Stimulated activated CD4-positive, alpha-beta T cell treated with anti-CD3 and anti-CD28 coated beads, Interleukin-12 subunit alpha, Interleukin-12 subunit beta, amount 100 ng/mL, for 24 hours (primary cell): ENCODE measurements at places on chromosomes 12 and 14.

DNA sequence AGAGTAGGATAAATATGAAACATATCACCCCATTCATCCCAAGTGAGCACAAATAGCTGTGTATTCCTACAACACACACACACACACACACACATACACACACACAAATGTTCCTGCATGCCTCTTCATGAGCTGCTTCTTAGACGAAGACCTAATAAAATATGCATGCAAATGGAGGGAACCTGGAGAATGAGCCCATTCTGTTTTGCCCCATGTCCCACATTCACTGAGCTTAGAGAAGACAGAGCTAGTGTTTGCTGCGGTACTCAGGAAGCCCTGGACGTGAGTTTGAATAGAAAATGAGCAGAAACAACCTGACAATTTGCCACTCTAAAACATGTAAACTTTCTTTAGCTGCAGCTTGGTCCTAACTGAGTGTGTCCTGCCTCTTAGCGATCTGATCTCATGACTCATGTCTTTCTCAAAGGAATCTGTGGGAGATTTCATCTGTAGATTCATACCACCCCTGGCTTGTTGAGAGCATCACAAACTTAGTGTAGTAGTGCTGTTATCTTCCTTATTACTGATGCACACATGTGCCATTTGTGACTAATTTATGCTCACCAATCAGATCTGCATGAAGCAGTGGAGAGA is 86.8 kb downstream of the ITPR2 start:
- no peak for DNase-seq

- DNase-seq, result no peak
Observed at GRCh38 chr14:93456356-93456755, 25.6 kb downstream of the UNC79 start.

- no peak for DNase-seq
Observed at GRCh38 chr14:60845523-60845922, 111.0 kb downstream of the MNAT1 start.

GRCh38 chr12:113770389-113770865 is 195.7 kb downstream of the RBM19 start:
- no peak for DNase-seq

- DNase-seq, result no peak
Observed at GRCh38 chr14:74570696-74571095, 41.3 kb downstream of the LTBP2 start.

DNA sequence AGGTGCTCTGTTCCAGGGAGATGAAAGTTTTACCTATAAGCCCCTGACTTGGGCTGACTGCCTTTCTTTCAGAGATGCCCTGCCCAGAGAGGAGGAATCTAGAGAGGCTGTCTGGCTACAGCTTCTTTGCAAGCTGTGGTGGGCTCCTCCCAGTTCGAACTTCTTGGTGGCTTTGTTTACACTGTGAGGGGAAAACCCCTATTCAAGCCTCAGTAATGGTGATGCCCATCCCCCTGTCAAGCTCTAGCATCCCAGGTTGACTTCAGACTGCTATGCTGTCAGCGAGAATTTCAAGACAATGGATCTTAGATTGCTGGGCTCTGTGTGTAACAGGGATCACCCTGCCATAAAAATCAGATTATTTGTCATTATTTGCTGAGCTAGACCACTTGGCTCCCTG is 377.6 kb downstream of the FLRT2 start:
- no peak for DNase-seq

GRCh38 chr12:11827091-11828061 is 177.9 kb downstream of the ETV6 start:
- DNase-seq, result no peak

DNA sequence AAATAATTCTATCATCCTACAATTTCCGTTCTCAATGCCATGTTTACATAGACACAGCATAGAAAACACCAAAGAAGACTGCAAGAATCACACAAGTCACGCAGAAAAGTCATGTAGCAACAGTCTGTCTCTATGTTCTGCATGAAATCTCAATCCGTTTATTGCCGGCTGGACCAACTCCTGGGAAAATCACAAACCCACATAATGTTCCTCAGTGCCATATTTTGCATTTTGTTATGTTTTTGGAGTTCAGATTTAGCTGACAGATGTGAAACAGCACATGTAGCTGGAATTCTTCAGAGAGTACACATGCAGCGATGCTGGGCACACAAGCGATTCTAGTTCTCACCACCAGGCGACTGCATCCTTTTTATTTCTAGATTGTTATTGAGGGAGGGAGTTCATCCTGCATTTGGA is 193.1 kb downstream of the APAF1 start:
- DNase-seq, result no peak

- no peak for DNase-seq
Observed at GRCh38 chr14:95477411-95478269, 38.8 kb downstream of the SYNE3 start.

- DNase-seq, result no peak
Observed at GRCh38 chr12:111203446-111203845, 165.4 kb downstream of the PHETA1 start.

GRCh38 chr12:118376089-118377020 is at the start of gene SUDS3:
Gene SUDS3, plus strand, starts transcription at chr12:118376555. Its CDS starts 137 bp downstream, at chr12:118376692.
- DNase-seq, result peak; percentile 91

- no peak for DNase-seq
Observed at GRCh38 chr14:33206981-33207380, 268.3 kb downstream of the NPAS3 start.

DNA sequence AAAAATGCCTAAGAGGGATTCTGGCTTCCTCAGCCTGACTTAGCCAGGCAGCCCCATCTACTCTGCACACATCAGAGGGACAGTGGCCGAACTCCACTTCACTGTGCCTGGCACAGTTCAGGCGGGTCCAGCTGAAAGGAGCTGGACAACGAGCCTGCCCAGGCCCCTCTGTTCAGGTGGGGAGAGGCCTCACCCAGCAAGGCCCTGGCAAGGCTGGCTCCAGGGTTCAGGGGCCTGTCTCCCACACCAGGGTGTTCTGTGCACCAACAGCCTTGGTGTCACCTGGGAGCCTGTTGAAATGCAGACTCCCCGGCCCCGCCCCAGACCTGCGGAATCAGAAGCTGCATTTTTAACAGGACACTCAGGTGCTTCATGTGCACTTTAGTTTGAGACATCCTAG is 9.8 kb downstream of the FAM181A start:
- no peak for DNase-seq

DNA sequence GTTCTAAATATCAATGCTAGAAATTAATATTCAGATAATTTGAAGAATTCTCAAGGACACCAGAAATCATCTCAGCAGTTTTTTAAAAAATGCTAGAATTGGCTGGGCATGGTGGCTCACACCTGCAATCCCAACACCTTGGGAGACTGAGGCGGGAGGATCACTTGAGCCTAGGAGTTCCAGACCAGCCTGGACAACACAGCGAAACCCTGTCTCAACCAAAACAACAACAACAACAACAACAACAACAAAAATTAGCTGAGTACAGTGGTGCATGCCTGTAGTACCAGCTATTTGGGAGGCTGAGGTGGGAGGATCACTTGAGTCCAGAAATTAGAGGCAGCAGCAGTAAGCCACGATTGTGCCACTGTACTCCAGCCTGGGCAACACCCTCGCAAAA is 3.2 kb upstream of the MDP1 start:
- DNase-seq, result no peak

DNA sequence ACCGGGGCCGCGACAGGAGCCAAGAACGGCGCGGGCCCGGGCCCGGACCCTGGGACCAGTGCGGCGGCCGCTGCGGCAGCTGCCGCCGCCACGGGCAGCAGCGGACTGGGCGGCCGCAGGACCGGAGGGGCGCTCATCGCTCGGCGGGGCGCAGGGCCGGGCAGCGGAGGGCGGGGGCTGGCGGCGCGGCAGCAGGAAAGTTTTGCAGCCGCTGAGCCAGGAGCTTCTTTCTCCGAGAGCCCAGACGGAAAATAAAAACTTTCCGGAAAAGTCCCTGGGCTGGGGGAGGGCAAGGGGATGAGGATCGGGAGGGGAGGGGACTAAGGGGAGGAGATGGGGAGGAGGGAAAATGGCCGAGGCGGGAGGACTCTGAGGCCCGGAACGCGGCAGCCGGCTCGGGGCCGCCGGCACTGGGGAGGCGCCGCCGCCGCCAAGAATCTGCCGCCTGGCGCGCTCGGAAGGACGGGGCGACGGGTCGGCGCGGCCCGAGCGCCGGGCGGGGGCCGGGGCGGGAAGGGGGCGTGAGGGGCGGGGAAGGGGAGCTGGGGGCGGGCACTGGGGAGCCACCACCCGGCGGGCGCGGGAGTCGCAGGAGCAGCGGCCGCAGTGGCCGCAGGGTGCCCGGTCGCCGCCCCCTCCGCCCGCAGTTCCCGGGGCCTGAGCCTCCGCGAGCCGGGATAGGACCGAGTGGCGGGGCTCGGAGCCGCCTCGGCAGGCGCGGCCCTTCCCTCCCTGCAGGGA is at the start of gene PRKD1:
TSS of gene PRKD1 (minus strand) at position 472 of the 741 bp plus-strand sequence.
- no peak for DNase-seq

- no peak for DNase-seq
Observed at GRCh38 chr12:32312049-32312670, 87.2 kb upstream of the FGD4 start.

- DNase-seq, result no peak
Observed at GRCh38 chr14:51285120-51285519, 45.1 kb downstream of the TMX1 start.

DNA sequence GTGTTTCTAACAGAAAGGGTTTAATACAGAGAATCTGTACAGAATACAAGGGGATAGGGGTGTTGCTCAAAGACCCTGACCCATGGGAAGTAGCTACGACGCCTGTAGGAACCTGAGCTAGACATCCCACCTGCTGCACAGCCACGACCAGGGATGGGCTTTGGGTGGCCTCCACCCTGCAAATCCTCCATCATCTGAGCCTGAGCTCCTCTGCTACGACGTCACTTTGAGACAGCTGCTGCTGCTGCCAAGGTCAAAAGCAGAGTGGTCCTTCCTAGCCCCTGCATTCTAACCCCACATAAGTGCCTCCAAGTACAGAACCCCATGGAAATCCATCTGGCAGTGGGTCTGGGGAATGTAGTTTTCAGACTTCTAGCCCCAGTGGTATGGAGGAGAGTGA is 43.8 kb downstream of the JAG2 start:
- no peak for DNase-seq

DNA sequence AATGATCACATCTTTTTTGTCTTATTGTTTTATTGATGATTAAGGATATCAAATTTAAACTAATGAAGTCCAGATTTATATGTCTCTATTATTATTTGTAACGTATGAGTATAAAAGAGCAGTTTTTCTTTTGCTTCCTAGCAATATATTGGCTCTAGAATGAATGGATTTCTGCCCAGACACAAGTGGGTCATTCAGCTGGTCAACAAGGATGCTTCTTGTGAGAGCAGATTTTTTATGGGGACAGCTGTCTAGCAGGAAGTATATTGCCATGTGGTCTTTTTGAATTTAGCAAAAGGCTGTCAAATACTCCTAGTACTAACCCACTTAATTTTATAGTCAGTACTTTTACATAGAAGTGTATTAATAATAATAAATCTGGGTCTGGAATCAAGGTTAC is 1071.1 kb upstream of the FLRT2 start:
- no peak for DNase-seq

DNA sequence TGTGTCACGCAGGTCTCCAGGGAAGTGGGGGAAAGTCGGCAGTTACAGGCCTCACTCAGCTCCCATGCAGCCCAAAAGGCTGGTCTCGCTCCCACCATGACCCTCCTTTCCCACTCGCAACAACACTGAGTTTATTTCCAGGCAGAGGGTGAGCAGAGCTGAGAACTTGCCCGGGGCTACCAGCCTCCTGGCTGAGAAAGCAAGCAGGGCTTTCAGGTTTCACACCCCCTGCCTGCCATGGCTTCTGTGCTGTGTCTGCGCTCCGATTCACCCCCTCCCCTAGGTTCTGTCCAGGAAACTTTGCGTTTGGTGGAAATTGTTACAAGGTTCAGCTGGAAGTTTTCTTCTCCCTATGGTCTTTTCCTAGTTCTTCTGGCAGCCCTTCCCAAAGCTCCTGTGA is 17.1 kb downstream of the OR10G2 start:
- no peak for DNase-seq

DNA sequence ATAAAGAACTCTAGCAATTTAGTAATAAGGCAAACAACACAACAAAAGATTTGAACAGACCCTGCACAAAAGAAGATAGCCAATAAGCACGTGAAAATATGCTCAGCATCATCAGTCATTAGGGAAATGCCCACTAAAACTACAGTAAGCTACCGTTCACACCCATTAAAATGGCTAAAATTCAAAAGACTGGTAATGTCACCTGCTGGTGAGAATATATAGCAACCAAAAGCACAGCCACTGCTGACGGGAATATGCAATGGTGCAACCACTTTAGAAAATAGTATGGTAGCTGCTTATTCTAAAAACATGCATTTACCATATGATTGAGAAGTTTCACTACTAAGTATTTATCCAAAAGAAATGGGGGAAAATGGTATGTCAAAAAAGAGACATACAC is 74.9 kb downstream of the DPF3 start:
- DNase-seq, result no peak

DNA sequence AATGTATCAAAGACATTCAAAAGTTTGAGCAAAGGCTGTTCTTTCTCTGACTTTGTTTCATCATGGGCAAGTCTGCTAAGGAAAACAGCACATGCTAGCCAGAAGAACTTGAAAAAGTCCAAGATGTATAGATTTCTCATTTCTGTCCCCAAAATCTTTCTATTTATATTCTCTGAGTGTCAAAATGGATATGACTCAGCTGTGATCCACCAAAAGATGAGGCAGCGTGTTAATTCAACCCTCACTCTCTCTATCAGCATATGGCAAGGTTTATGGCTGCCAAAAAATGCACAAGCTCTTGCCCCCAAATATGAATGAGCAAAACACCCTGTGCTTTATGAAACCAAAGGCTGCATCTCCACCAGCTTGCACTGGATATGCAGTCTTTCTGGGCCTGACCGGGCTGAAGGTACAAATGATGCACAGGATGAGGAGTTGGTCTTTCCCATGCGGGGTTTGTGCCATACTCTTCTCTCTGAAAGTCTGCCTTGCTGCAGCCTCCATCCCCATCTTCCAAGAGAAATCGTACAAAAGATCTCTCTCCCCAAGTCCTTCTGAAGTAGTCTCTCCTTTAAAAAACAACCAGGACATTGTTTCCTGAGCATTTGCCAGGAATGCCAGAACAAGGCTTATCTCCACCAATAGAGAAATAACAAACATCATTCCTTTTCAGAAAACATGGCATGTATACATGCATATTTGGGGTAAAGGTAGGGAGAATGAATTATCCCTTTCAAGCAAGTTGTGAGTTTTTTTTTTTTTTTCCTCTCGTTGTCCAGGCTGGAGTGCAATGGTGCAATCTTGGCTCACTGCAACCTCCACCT is 203.4 kb downstream of the TMX1 start:
- DNase-seq, result no peak

DNA sequence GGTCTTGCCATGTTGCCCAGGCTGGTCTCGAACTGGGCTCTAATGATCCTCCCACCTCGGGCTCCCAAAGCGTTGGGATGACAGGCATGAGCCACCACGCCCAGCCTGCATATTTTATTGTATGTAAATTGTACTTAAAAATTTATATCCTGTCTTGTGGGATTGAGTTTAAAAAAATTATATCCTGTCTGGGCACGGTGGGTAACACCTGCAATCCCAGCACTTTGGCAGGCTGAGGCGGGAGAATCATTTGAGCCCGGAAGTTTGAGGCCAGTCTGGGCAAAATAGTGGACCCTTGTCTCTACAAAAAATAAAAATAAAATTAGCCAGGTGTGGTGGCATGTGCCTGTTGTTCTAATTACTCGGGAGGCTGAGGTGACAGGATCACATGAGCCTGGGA is 13.9 kb upstream of the CEBPE start:
- no peak for DNase-seq

- no peak for DNase-seq
Observed at GRCh38 chr14:69439521-69440270, 41.2 kb downstream of the SLC39A9 start.
